Bronchus fibroblast of lung (primary cell): ENCODE measurements at places on chromosomes 2 and 18. TPM values are rescaled to one million over a fixed set of nuclear protein-coding genes. Genes with fewer than 3 reads are reported as not detected.

The PROKR1 gene
- not detected in 2 replicates for total RNA-seq

The NPC1 gene
- 18.7 and 22.7 TPM in 2 replicates for total RNA-seq

The SNX17 gene
- total RNA-seq = 148 and 149 TPM in 2 replicates

The OST4 gene
- 475 and 505 TPM in 2 replicates for total RNA-seq

The MRO gene
- total RNA-seq = 0.30 TPM in 1 of 2 replicates, not detected in the other

The CYP20A1 gene
- total RNA-seq = 12.8 and 17.3 TPM in 2 replicates

The DPP4 gene
- total RNA-seq = 5.9 and 7.4 TPM in 2 replicates

The CD8B2 gene
- total RNA-seq = not detected in 2 replicates

The C2orf42 gene
- total RNA-seq = 6.4 and 11.1 TPM in 2 replicates

The ATG9A gene
- total RNA-seq = 50.8 and 53.8 TPM in 2 replicates

The RAPGEF4 gene
- total RNA-seq = 0.17 and 1.8 TPM in 2 replicates

The ARHGAP28 gene
- total RNA-seq = 7.4 and 8.2 TPM in 2 replicates

The PNO1 gene
- 15.1 and 19.2 TPM in 2 replicates for total RNA-seq

The SIX3 gene
- not detected in 2 replicates for total RNA-seq

The SP5 gene
- total RNA-seq = not detected in 2 replicates

The FBXO48 gene
- total RNA-seq = 0.30 and 0.67 TPM in 2 replicates

The UCN gene
- 0.15 and 0.84 TPM in 2 replicates for total RNA-seq

The ABCG8 gene
- not detected in 2 replicates for total RNA-seq

The IL1A gene
- total RNA-seq = under 0.01 TPM in 1 of 2 replicates, not detected in the other

The FIGN gene
- 0.74 and 2.2 TPM in 2 replicates for total RNA-seq

The LCT gene
- total RNA-seq = not detected in 2 replicates

The FSHR gene
- not detected in 2 replicates for total RNA-seq

The RGPD4 gene
- not detected in 2 replicates for total RNA-seq

The MAB21L4 gene
- not detected in 2 replicates for total RNA-seq

The KLHL14 gene
- total RNA-seq = not detected in 2 replicates

The GNLY gene
- not detected in 2 replicates for total RNA-seq

The FRZB gene
- total RNA-seq = 0.89 and 1.2 TPM in 2 replicates

The RASGRP3 gene
- 0.17 and 0.45 TPM in 2 replicates for total RNA-seq

The CCDC148 gene
- total RNA-seq = 0.45 and 0.50 TPM in 2 replicates

The CRIM1 gene
- 105 and 124 TPM in 2 replicates for total RNA-seq

The FAP gene
- total RNA-seq = 33.3 and 40.7 TPM in 2 replicates

The GATA6 gene
- total RNA-seq = 9.8 and 10.9 TPM in 2 replicates

The FABP1 gene
- total RNA-seq = not detected in 2 replicates

The CCDC195 gene
- not detected in 2 replicates for total RNA-seq

The MAPK4 gene
- total RNA-seq = not detected in 2 replicates

The RAB11FIP5 gene
- 22.7 and 23.9 TPM in 2 replicates for total RNA-seq
